ENCODE measurements at places on chromosomes 11 and 22.

DNA sequence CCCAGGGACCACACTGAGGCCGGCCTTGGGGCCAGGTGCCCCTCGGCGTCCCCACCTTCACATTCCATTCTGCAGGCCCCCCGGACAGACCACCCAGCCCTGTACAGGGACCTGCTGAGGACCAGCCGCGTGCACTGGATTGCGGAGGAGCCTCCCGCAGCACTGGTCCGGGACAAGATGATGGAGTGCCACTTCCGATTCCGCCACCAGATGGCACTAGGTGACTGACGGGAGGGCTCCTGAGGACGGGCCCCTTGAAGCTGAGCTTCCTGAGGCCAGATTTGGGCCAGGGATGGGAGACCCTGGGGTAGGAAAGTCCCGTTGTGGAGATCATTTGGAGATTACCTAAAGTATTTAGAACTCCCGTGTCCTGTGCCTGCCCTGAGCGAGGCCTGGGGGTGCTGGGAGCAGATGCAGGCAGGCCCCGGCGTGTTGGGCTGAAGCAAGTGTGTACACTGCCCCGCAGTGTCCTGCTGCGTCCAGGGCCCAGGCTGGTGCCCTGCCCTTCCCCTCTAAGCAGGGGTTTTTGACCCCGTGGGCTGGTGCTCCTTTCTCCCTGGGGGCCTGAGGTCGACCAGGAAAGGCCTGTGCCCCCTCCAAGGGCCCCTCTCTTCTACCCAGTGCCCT lies 20.0 kb downstream of the TRMU start:
- peak; percentile 69 for DNase-seq

DNA sequence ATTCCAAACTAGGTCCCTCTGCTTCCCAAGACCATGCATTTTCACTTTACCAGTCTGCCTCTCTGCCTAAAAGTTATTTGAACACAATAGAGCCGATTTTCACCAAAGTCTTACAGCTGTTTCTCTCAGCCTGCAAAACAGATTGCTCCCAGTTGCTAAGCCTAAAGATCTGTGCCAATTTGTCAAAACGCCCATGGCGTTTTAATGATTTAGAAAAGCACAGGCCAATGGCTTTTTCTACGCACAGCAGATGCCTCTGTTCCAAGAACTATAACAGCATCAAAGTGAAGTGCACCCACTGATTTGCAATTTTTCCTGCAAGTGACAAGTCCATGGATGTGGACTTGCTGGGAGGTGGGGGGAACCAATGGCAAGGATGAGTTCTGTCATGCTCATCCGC lies 173.9 kb upstream of the SYN3 start:
- no peak for DNase-seq

GRCh38 chr11:77303328-77303727 lies 1.8 kb upstream of the GDPD4 start:
- no peak for DNase-seq

DNA sequence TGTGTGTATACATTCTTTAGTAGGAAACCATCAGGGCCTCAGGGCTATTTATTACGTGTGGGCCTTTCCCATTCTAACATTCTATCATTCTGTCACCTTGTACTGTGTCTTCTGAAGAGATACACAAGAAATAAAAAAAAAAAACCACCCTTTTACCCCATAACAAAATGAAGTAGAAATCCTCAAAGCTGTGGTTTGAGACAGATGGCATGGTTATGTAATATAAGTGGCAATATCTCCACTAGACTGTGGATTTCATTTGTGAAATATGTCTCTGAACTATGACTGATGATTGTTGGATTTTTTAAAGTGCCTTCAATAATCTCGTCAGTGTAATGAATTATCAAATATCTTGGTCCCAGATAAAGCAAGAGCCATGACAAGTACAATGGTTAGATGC lies 150.0 kb upstream of the BLID start:
- DNase-seq: no peak

DNA sequence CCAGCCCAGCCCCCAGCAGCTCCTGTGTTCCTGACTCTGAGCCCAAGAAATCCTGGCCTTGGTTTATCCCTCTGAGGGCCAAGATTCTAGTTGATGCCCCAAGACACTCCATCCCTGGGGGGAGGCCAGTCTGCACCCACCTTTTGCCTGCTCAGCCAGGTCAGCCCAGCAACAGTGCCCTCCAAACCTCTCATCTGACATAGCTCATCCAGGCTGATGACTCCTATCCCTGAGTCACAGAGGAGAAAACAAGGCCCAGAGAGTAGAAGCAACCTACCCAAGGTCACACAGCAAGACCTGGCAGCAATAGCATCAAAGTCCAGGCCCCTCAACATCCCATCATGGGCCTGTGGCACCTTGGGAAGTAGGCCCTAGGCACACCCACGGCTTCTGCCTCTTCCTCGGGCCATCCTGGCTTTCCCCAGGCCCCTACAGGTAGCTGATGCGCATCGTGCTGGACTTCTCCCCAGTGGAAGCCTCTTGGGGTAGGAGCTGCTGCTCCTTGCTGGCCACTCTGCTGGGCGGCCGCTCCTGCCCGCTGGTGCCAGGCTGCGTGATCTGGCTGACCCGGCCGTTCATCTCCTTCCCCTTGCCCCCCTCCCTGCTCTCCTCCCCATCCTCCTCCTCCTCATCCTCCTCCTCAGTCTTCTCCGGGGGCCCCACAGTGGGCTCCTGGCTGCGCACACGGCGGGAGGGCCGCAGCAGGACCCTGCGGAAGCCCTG lies 6.0 kb downstream of the SSTR3 start:
- DNase-seq: no peak

DNA sequence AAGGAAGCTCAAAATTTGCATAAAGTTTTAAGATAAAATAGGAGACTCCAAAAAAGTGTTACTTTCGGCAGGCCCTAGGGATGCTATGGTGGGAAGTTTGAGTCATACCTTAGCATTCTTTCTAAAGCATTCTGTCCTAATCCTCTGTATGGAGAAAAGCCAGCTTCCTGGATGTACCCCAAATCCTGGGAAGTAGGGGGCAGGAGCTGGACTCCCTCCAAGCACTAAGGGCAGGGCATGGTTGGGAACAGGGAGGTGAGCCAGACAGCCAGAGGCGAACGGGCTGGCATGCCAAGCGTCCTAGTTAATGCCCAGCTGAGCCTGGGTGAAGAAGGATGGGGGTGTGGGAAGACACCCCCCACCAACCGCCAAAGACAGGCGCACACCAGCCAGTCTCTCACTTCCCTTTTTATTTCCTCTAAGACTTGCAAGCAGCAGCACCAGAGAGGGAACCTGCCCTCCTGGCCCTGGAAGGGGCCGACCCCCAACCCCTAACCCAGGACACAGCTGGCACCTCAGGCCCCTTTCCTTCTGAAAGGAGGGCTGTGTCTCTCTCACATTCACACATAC lies 23.9 kb downstream of the RTN4RL2 start:
- no peak for DNase-seq

DNA sequence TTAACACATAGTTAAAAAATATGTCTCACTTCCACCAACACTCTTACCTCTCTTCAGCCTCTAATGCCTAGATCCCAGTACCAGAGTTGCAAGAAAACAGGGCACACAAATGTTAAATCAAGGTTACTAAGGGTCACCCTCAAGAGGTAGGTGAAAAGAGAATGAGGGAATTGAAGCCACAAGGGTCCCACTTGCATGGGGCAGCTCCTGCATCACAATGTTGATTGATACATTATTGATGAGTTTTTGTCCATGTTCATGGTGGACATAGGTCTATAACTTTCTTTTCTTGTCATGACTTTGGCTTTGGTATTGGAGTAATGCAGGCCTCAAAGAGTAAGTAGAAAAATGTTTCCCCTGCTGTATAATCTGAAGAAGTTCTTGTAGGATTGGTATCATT lies 46.0 kb upstream of the IGLL5 start:
- DNase-seq: no peak

DNA sequence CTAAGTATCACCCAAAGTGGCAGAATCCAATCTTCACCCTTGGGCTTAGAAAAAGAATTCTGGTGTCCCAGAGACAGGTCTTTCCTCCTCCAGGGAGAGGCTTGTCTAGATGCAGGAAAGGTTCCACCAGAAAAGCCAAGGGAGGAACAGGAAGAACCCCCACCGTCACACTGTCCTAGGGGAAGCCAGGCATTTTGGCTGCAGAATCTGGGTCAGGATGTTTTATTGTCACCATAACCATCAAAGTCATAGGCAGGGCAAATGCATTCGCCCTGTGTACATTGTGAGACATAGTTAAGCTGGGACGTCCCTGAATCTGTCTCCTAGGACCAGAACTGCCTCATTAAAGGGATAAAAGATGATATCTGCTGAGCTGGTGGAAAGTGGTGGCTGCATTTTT lies 590.5 kb downstream of the OPCML start:
- DNase-seq: no peak

- DNase-seq: no peak
Measured at GRCh38 chr11:72352859-72353551, 81.3 kb downstream of the CLPB start.

GRCh38 chr11:116693102-116693570 lies 79.7 kb downstream of the BUD13 start:
- no peak for DNase-seq

- no peak for DNase-seq
Measured at GRCh38 chr11:47359162-47359561, 6.7 kb upstream of the MYBPC3 start.

DNA sequence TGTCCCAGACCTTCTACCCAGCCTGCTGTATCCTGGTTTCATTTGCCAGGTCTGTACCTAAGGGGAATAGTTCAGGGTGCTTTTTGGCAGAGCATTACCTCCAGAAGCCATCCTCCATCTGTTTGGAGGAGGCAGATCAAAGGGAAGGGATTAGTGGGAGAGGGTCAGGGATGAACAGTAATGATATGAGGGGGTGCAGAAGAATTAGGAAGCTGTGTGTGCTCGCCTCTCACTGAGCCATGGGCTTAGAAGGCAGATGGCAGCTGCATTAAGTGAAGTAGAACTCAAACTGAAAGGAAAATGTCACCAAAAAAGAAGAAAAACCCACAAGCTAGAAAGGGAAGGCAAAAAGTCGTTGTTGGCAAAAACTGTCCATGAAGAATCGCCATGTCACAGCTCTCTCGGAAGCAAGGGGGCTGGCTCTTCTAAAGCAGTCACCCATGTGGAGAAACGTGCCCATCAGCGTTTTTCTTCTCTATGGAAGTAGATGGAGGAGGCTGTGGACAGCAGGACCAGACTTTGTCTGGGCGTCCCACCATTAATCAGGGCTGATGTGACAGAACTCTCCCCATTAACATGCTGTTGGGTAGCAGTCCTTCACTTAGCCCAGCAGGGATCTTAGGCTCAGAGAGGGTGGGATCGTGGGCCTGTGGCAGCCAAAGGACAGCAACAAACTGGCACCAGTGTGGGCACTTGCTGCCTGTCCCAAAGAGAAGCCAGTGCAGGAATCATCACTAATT lies 46.8 kb downstream of the CEP164 start:
- no peak for DNase-seq

DNA sequence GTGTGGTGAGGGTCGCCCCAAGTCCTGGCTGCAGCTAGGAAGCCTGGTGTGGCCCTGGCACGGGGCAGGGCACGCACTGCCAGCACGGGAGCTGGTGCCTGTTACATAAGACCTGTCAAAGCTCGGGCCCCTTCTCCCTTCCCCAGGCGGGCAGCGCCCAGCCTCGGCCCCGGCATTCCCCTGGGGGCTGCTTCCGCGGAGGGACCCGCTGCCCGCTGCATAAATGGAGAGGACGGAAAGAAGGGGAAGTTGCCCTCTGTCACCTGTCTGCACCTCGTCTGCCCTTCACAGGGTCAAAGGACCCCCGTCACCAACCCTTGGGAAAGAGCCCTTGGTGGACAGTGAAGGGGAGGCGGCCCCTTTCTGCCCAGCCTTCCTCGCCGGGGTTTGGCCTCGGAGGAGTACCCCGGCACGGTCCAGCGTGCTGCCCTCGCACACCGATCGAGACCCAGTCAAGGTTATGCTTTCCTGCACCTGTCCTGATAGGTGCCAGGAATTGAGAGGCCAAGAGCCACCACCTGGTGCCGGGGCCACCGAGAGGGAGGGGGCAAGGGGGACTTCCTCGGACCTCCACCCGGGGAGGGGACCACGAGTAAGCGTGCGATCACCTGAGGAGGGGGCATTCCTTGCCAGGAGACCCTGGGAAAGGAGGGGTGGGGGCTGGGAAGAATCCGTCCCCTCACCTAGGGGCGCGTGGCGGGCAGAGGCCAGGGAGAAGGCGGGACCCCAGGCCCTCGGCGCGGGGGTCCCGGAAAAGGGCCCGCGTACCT lies 16.8 kb upstream of the MFRP start:
- DNase-seq: peak; percentile 82

DNA sequence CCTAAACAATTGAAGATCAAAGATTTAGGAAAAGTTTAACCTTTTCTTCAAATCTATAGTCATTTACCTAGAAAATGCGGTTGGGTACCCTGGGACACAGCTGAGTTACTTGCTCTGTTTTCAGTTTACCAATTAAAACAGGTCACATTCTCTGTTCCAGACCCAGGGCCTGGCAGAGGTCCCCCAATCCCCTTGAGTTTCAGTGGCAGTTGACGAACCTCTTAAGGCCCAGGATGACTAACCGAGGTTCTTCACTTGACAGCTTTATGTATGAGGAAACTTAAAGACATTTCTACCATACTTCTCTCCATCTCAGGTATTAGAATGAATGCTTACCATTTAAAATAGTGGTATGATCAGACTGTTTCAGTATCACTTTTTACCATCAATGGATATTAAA lies 16.3 kb downstream of the LDHAL6A start:
- DNase-seq: no peak

DNA sequence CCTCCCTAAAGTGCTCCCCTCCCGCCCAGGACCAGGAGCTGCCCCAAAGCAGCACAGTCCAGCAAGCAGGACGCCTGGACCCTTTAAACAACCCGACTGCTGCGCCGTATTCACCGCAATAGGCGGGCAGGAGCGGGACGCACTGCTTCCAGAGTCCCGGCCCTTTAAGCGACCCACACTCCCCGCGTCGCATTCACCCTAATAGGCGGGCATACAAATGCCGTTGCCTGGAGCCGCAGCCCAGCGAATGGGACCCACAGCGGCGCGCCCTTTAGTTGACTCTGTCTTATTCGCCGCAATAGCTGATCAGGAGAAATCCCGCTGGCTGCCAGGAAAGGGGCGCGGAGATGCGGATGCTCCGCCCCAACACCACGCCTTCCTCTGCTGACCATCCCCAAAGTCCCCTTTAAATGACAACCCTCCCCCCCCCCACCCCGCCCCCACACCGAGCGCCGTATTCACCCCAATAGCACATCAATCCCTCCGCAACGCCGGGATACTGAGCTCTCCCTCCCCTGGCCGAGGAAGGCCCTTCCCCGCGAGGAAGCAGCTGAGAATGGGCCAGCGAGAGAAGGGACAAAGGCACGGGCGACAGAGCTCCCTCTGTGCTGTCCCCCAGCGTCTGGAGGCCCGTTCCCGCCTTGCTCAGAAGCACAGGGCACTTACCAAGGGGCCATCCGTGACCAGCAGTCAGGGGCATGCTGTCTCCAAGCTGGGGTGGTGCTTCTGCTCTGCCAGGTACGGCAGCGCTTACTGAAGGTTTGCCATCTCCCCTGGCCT lies 4.7 kb downstream of the OSBPL5 start:
- peak; percentile 77 for DNase-seq

DNA sequence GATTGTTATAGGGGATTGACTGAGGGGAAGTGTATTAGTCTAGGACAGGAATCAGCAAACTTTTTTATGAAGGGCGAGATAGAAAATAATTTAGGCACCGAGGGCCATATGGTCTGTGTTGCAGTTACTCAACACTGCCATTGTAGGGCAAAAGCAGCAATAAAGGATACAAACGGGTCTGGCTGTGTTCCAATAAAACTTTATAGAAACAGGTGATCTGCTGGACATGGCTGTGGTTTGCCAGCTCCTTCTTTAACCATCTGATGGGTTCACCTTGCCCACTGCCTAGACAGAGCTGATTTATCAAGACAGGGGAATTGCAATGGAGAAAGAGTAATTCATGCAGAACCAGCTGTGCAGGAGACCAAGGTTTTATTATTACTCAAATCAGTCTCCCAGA lies 20.0 kb downstream of the PRR5L start:
- no peak for DNase-seq

GRCh38 chr11:23948851-23949250 lies 548.0 kb upstream of the LUZP2 start:
- DNase-seq: no peak
